Right lobe of liver (tissue), 6 donors: ENCODE measurements at places on chromosomes 2 and 18.

GRCh38 chr2:136126421-136126926 is 8.5 kb upstream of the CXCR4 start:
- peaks cover 3% of the 10 kb centered on the region for H3K27me3 ChIP-seq
- no peaks in the 10 kb centered on the region for H3K36me3 ChIP-seq
- no peaks in the 10 kb centered on the region for H3K4me1 ChIP-seq
- H3K4me3 ChIP-seq: no peak overlapping the region

- no peaks in the 10 kb centered on the region for H3K27me3 ChIP-seq
- no peak for DNase-seq
- H3K4me1 ChIP-seq: no peaks in the 10 kb centered on the region
- H3K27ac ChIP-seq: no peak overlapping the region
Measured at GRCh38 chr2:179298666-179299065, 34.0 kb upstream of the SESTD1 start.

GRCh38 chr2:176876493-176877103 is 336.0 kb upstream of the HNRNPA3 start:
- no peaks in the 10 kb centered on the region for H3K36me3 ChIP-seq
- H3K27ac ChIP-seq: no peak overlapping the region
- H3K27me3 ChIP-seq: no peaks in the 10 kb centered on the region
- no peak for DNase-seq

DNA sequence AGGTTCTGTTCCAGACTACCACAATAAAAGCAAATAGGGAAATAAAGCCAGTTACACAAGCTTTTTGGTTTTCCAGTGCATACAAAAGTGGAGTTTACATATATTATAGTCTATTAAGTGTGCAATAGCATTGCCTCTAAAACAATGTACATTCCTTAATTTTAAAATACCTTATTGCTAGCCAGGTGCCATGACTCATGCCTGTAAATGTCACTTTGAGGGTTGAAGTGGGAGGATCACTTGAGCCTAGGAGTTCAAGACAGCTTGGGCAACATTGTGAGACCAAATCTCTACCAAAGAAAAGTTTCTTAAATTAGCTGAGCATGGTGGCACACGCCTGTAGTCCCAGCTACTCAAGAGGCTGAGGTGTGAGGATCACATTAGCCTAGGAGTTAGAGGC is 52.9 kb upstream of the IMP4 start:
- no peak overlapping the region for H3K27ac ChIP-seq
- H3K4me3 ChIP-seq: no peak overlapping the region

- H3K4me3 ChIP-seq: no peak overlapping the region
- DNase-seq: no peak
- no peaks in the 10 kb centered on the region for H3K36me3 ChIP-seq
- H3K27ac ChIP-seq: no peak overlapping the region
Measured at GRCh38 chr18:63197246-63197869, 122.2 kb downstream of the BCL2 start.

- H3K27ac ChIP-seq: no peak overlapping the region
- H3K27me3 ChIP-seq: no peaks in the 10 kb centered on the region
- no peaks in the 10 kb centered on the region for H3K36me3 ChIP-seq
- H3K4me3 ChIP-seq: no peak overlapping the region
Measured at GRCh38 chr18:22690556-22690955, 242.6 kb upstream of the RBBP8 start.

- H3K4me1 ChIP-seq: no peaks in the 10 kb centered on the region
- DNase-seq: no peak
- no peak overlapping the region for H3K4me3 ChIP-seq
Measured at GRCh38 chr2:156380117-156380645, 47.7 kb upstream of the NR4A2 start.
